Vagina (tissue), 2 donors: ENCODE measurements at places on chromosomes 16 and 17.

DNA sequence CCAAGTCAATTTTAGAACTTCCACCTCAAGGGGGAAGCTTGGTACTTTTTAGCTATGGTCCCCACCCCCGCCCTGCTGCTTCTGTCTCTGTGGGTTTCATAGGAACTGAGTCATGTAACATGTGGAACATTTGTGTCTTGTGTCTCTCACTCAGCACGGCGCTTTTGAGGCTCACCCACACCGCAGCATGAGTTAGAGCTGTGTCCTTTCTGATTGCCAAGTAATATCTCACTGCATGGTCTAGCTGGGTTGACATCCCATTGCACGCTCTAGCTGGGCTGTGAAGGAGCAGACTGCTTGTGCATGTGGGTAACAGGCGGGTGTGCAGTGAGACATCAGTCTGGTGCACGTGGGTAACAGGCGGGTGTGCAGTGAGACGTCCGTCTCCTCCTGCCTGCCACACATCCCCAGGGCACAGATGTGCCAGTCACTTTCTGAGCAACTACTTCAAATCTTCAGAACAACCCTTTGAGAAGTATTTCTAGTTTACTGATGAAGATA lies 26.4 kb upstream of the SLC7A5 start:
- no peak for DNase-seq

- no peak for DNase-seq
Observed at GRCh38 chr17:9004961-9005285, 16.4 kb upstream of the NTN1 start.

GRCh38 chr16:49799172-49799571 lies 56.7 kb downstream of the ZNF423 start:
- no peak for DNase-seq

DNA sequence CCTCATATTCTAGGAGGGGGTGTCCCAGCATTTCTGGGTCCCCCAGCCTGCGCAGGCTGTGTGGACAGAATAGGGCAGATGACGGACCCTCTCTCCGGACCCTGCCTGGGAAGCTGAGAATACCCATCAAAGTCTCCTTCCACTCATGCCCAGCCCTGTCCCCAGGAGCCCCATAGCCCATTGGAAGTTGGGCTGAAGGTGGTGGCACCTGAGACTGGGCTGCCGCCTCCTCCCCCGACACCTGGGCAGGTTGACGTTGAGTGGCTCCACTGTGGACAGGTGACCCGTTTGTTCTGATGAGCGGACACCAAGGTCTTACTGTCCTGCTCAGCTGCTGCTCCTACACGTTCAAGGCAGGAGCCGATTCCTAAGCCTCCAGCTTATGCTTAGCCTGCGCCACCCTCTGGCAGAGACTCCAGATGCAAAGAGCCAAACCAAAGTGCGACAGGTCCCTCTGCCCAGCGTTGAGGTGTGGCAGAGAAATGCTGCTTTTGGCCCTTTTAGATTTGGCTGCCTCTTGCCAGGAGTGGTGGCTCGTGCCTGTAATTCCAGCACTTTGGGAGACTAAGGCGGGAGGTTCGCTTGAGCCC lies 11.6 kb downstream of the STH start:
- DNase-seq: no peak

- DNase-seq: no peak
Observed at GRCh38 chr17:3802461-3803307, 1.7 kb upstream of the ITGAE start.

DNA sequence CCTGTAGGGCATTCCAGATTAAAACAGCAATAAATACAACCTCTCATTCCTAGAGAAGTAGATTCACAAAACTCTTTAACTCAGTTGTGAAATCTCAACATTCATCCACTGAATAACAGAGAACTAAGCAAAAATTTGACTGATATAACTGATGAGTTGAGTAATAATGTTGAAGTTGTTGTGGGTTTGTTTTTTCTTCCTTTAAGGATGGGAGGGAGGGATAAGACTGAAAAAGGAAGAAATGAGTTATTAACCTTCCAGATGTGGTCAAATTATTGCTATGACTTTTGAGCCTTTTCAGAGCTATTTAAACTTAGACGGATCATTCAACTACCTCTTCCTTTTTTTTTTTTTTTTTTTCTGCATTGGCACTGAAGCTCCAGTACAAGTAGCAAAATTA lies 38.6 kb downstream of the SKAP1 start:
- no peak for DNase-seq

- no peak for DNase-seq
Observed at GRCh38 chr17:81398176-81398831, 3.0 kb downstream of the BAHCC1 start.

- no peak for DNase-seq
Observed at GRCh38 chr16:12728469-12728868, 75.2 kb downstream of the CPPED1 start.

- no peak for DNase-seq
Observed at GRCh38 chr17:54172096-54172984, 349.6 kb downstream of the KIF2B start.

GRCh38 chr17:38885044-38885727 lies 15.3 kb downstream of the LASP1 start:
- no peak for DNase-seq

- no peak for DNase-seq
Observed at GRCh38 chr16:85554889-85555718, 58.0 kb upstream of the GSE1 start.

GRCh38 chr16:55944377-55944802 lies 69.2 kb upstream of the CES5A start:
- DNase-seq: no peak

DNA sequence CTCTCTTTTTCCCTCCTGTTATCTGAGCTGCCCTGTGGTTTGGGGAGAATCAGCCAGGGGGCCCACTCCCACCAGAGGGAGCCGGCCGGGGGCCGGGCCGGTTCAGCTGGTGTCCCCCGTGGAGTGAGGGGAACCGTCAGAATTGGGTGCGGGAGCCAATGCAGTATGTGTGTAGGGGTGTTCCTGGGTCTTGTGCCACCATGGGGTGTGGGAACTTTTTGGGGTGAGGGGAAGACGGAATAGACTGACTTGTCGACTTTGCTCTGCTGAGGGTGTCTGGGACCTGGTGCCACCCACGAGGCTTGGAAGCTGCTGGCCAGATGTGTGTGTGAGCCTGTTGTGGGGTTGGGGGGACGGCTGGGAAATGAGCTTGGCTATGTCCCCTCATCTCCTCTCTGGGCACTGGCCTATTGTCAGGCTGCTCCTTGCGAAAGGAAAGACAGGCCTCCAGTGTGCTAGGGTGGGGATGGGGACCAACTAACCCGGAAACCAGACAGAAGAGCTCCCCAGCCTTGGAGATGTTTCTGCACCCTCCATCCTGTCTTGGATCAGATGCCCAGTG lies 9.9 kb downstream of the RARA start:
- DNase-seq: peak; percentile 92

DNA sequence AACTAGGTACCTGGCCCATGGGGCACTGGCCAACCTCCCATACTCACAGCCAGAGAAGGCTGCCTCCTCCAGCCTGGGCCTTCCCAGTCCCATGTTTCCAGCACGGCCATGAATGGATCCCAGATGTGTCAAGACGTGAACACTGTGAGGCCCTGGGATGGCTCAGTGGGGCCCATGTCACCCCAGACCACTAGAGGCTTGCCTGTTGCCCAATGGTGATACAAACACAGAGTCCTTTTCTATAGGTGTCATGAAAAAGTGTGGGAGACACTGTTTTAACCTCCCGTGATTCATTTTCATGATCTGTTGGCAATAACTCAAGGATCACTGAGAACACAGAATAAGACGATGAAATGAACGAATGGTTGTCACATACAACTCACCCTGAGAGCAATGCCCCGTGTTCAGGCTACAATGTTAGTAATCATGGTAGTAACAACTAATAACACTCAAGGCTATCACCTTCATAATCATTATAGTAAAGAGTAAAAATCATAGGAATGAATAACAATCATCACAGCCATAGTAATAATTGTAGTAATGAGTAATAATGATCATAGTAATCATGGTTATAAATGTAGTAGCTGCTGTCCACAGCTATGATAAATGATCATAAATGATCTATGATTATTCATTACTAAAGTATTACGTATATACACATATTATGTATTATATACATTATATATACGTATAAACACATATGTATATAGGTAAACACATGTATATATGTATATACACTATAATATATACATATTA lies 64.0 kb downstream of the DYNLRB2 start:
- DNase-seq: peak; percentile 42

DNA sequence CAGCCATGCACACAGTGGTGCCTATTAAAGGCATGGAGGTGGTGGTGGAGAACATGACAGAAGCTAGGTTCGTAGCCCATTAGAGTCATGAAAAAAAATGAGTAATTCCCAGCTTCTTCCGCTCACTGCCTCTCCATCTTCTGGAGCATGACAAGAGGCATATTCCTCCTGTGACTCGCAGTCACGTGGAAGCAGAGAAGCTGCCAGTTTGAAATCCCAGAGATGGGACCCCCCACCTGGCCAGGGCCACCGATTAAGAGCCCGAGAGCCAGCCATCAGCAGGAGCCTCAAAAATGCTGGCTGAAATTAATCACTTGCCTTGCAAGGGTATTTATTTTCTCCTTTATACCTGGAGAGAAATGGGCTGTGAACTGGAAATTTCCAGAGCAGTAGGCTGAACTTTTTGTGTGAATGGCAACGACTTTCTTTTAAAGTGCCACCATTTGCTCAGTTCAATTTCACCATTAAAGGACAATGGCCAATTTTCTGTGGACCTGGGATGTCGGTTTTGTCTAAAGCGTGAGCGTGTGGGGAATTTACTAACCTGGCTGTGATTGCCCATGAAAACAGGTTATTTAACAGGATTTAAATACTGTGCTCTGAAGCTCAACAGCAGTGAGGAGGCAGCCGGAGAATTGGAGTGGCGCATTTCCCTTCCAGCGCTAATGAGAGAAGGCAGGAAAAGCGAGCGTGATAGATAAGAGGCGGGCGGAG lies 189.7 kb upstream of the SDK2 start:
- no peak for DNase-seq

DNA sequence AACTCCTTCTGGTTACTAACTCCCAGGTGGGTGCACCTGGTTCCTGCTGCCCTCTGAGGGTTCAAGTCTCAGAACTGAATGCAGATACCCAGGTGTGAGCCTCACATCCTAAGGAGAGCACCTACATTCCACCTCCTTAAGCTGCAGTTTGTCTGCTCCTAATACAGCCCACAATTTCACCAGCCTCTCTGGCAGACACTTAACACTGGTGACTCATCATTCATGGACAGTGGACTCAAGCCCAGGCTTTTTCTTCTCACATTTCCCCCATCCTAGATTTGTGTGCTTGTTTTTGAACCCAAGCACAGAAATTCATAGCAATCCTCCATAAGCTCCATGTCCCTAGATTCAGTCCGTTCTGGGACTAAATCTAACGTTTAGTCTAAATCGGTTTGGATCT lies 7.0 kb upstream of the MAF start:
- no peak for DNase-seq
